ENCODE measurements at places on chromosomes 6 and 20.

GRCh38 chr20:49270177-49270576, 7.7 kb downstream of the ZNFX1 start:
- no peak for DNase-seq

DNA sequence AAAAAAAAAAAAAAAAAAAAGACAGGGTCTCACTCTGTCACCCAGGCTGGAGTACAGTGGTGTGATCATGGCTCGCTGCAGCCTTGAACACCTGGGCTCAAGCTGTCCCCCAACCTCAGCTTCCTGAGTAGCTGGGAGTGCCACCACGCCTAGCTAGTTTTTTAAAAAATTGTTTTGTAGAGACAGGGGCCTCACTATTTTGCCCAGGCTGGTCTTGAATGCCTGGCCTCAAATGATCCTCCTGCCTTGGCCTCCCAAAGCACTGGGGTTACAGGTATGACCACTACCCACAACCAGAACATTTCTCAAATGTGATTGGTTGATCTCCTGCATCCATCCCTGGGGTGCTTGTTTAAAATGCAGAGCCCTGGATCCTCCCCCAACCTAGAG, 5.6 kb upstream of the RBCK1 start:
- DNase-seq, result no peak

DNA sequence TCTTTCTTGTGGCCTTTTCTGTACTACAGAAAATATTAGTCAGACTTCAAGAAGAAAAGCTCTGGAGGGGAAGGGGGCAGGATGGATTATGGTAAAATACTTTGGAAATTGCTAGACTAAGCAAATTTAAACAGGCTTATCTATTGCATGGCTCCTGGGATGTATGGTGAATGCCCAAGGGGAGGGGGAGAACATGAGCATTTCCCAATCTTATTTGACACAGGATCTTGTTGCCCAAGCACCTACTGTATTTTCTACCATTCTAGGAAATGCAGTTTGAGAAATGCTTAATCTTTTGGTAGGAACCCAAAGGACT, 86.1 kb upstream of the LAMP5 start:
- DNase-seq, result no peak

GRCh38 chr20:59747671-59748515, 143.6 kb downstream of the PHACTR3 start:
- DNase-seq, result no peak

DNA sequence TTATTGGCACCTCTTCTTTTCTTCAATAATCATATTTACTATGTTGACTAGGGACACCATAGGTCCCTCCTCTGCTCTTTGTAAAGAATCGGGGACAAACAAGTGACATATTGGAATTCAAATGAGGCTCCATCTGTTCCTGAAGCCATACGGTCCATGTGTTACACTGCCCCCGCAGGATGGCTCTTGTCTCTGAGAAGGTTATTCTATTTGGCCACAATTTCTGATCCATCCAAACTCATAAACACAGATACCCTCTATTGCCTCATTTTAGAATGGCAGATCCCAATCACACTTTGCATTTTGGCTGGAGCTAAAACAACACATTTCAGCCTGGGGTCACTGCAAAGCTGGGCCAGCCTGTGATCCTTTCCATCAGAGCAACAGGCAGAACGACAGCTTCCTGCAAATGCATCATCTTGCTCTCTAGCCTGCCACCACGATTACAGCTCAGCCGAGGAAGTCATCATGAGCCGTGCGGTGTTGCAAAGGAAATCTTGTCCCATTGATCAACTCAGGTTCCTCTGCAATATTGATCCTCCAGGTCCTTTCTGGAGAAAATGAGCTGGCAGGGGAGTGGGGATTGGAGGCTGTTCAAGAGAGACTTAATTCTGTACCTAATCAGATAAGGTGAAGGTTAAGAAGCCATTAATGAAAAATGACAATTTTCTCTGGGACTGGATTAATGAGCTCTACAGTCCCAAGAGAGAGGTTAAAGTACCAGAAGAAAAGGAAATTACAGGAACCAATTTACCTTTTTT, 73.1 kb downstream of the AGPAT4 start:
- DNase-seq, result no peak

DNA sequence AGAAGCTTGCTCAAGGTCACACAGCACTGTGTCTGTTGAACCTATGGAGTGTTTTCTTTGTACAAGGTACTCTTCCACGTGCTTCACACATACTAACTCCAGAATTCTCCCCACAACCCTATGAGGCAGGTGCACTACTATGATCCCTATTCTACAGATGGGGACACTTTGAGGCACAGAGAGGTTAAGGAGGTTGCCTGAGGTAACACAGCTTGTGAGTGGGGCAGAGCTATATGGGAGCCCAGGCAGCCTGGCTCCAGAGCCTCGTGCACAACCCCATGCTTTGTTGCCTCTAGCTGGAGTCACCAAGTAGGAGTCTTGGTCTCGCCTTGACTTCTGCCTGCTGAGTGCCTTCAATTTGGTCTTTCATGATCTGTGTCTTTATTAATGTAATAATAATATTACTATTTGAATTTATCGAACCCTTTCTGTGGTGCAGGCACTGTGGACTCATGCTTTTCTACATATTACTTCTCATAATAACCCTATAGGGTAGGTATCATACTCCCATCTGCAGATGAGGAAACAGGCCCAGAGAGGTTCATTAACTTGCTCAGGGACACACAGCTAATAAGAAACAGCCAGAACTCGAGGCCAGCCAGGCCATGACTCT, 13.3 kb upstream of the SPDEF start:
- no peak for DNase-seq

DNA sequence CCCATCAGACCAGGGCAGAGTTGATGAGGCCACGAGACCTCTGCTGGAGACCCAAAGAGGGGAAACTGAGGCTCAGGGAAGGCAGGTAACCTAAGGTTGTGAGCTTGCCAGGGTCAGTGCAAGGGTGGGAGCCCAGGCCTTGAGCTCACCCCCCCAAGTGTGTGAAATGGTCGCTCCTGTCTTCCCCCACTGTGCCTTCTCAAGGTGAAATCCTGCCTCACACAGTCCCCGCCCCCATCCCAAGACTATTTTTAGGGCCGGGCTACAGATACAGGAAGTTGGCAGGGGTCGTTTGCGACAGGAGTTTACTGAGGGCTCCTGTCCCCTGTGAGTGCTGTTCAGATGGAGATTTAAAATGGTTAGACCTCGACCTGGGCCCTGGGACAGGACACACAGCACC, 18.7 kb upstream of the GATA5 start:
- DNase-seq, result no peak

- DNase-seq, result no peak
Observed at GRCh38 chr6:45584127-45584526, 206.4 kb upstream of the SUPT3H start.

DNA sequence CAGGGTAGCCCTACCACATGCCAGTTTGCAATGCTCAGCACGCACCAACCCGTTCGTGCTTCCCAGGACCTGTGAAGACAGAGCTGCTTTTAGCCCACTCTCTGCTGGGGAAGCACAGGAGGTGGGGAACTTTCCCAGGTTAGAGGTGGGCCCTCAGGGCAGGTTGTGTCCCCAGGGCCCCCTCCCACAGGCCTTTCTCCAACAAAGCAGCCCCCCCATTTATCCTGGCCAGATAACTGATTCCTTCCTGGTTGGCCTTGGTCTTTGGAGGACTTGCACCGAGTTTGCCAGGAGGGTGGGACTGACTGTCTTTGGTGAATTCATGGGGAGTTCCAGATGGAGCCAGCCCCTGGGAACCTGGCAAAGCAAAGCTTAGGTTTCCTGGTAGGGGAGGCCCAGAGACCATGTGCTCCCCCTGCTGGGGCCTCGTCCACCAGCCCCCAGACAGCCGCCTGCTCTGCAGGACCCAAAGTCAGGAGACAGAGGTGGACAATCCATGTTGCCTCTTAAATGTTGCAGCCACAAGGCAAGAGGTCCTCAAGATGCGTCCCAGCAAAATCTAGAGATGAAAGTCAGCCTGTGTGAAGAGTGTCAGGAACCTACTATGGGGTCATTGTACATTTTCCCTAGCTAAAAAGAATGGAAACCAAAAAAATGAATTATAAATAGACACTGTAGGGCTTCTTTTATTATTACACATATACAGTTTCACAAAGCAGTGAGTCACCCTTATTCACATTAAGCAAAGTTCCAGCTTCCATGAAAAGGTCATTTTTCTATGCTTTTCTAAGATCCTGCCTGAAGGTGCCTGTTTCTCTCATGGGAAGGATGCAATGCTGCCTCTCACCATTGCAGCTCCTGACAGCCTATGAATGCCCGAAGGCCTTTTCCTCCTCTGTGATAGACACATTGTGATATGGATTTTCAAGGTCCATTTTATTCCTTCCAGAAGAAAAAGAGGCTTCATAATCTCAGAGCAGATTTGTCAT, 497.8 kb downstream of the PREX1 start:
- no peak for DNase-seq

DNA sequence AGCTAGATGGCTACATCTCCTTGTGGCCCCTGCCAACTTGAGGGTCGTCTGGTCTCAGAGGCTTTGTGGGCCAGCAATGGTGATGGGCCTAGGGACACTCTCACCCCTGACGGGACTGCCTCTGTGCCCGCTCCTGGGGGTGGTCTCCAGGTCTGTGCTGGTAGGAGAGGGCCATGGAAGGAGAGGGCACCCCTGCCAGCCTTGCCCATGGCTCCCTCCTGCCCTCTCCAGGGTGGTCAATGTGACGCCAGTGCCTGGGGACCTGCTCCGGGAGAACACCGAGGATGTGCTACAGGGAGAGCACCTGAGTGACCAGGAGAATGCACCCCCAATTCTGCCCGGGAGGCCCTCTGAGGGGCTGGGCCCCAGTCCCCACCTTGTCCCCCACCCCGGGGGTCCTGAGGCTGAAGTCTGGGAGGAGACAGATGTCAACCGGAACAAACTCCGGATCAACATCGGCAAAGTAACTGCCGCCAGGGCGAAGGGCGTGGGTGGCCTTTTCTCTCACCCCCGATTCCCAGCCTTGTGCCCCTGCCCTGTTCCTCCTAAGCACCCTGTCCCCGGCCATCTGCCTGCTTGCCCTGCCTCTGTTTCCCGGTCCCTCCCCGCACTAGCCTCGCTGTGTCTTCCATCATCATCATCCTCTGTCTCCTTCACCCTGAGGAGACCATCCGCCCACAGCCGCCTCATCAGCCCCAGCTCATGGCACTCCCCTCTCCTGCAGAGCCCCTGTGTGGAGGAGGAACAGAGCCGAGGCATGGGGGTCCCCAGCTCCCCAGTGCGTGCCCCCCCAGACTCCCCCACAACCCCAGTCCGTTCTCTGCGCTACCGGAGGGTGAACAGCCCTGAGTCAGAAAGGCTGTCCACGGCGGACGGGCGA, 15.8 kb downstream of the TTBK1 start:
- DNase-seq, result no peak

GRCh38 chr6:41025966-41026530, 13.0 kb downstream of the UNC5CL start:
- no peak for DNase-seq

DNA sequence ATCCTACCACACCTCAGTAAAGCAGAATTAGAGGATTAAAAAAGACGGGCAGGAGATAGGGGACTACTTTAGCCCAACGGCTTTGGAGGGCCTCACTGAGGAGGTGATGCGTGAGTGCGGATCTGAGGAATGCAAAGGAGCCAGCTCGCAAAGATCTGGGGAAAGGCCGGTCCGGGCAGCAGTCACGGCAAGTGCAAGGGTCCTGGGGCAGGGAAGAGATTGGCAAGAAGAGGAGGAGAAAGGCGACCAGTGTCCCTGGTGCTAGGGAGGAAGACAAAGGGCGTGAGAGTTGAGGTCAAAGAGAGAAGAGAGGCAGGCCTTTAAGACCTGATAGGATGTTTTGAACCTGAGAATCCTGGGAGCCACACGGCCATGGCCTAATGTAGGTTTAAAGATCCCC, 86.8 kb downstream of the KCNB1 start:
- no peak for DNase-seq

GRCh38 chr20:6919792-6920468, 152.4 kb downstream of the BMP2 start:
- DNase-seq, result no peak

DNA sequence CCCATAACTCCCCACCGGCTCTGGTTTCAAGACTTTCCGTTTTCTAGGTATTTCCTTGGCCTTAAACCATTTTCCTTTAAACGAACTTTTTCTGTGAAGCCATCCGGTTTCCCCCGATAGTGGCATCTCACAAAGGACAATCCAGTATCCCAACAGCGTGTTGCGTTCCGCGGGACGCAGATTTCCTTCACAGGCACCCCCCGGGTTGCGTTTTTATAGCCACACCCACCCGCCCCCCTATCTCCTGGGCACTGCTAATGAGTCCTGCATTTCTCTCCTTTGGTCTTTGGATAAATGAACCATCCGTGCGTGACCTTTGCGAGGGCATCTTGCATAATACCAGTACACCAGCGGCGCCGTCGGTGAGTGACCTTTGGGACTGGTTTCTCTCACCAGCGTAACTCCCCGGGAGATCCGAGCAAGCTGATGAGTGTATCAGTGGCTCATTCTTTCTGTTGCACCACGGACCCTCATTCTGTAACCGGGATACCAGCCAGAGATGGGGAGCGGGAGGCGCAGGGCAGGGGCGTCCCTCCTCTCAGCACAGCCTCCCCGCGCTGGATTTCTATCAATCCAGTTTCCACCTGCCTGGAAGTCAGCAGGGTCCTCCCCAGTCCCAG, 586 bp upstream of the NQO2 start:
- no peak for DNase-seq

GRCh38 chr6:44151348-44152108, 7.1 kb upstream of the CAPN11 start:
- DNase-seq, result peak; percentile 67

DNA sequence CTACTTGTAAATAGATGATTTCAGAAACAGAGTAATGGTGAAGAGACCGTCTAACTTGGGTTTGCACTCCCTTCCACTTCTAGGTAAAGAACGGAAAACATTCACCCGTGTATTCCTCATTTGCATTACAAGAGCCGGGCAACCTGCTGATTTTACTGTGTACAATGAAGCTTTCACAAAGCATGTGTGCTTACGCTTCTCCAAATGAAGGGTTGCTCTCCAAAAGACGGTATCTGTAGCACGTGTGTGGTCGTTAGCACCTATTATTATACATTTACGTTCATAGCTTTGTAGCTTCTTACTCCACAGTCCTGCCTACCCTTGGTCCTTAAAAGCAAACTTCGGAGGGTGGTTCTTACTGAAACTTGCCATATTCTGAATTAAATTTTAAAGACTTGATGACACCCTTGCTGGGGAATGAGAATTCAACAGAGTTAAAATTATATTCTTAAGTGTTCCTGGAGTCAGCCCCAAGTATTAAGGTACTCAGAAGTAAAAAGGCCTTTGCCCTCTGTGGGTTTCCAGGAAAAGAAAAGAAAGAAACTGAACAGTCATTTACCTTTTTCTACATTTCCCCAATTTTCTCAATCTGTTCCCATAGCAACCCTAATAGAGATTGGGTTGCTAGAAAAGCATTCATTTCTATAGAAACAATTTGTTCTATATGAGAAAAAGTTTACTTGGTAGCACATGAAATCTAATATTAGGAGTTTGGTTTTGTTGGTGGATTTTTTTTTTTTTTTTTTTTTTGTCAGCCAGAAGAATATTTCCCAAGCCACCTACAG, 61.9 kb upstream of the KCNG1 start:
- no peak for DNase-seq

- no peak for DNase-seq
Observed at GRCh38 chr6:127301199-127301700, 34.6 kb downstream of the RNF146 start.

GRCh38 chr6:113425977-113426660, 431.0 kb upstream of the MARCKS start:
- DNase-seq, result no peak
